Germinal center (tissue), 1 donor: ENCODE measurements at places on chromosomes 7 and 10.

GRCh38 chr7:140604760-140605159 lies 35.9 kb downstream of the DENND2A start:
- DNase-seq: no peak

DNA sequence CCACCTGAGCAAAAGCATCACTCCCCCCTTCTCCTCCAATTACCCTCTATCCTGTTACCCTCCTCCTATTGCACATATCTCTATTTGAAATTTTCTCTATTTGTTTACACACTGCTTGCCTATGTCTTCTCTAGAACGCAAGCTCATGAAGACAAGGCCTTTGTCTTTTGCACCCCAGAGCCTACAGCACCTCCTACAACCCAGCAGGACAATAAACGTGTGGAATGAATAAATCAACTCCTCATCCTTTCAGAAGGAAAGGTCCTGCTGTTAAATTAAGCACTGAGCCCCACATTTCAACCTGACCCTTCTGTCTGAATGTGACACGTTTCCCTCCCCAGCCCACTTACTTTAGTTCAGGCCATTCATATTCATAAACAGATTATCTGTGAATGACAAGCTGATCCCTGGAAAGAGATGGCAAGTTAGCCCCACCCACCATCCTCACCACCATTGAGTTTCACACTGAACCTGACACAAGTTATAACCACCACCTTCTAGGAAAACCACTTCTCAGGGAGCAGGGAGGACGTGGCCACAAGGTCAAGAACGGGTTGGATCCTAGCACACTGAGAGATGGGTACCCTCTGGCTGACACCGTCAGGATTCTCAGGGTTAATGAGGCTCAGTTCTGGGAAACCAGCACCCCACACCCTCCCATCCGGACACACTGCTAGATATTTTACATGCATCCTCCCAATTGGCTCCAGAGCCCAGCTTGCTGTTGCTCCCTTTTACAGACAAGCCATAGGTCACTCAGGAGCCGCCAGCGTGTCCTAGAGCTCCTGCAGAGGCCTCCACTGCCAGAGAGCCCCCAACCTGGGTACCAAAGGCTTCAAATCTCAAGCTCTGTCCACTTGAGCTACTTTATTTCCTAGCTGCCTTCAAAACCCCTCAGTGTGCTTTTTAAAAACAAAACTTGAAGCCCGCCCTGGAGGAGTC lies 934 bp downstream of the PRTFDC1 start:
- no peak for DNase-seq

- no peak for DNase-seq
Measured at GRCh38 chr7:114294036-114294435, 120.6 kb upstream of the FOXP2 start.

GRCh38 chr7:46003896-46004875 lies 83.1 kb upstream of the IGFBP3 start:
- DNase-seq: no peak

- DNase-seq: no peak
Measured at GRCh38 chr7:41007811-41008210, 695.1 kb downstream of the INHBA start.

DNA sequence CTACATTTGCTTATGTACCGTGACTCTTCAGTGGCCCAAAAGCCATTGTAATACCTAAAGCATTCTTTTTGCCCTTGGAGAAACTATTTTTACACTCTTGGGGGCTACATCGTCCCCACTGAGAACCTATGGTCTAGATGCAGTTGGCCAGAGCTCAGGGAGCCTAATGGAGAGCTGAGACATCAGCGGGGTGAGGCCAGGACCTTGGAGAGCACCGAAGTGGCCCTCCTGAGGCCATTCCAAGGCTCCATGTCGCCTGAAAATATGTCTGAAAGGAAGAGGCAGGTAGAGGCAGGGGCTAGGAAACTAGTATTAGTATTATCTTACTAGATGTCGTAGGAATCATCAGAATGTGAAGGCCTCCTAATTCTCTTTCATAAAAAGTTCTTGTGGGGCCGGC lies 4.9 kb downstream of the PKD2L1 start:
- no peak for DNase-seq

DNA sequence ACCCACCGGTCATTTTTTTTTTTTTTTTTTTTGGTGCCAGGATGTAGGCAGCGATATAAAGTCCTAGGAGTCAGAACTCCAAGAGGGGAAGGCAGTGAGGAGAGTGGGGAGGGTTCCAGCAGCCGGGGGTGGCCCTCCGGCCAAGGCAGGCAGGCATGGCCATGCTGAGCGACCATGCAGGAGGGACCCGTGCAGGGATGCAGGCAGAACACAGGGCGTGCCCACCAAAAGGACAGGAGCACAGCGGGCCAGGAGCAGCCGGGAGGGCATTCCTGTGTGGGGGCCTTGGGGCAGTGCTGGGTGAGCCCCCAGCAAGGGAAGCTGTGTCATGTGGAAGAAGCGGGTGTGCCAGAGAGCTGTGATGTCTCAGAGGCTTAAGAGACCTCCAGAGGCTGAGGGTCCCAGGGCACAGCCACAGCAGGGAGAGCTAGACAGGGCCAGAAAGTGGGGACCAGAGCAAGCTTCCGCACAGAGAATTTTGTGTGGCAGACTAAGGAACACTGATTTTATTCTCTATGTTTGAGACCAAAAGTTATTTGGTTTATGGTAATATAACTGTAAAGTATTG lies 5.7 kb downstream of the ZFAND2A start:
- DNase-seq: no peak

GRCh38 chr7:36686499-36686898 lies 37.8 kb downstream of the AOAH start:
- no peak for DNase-seq

DNA sequence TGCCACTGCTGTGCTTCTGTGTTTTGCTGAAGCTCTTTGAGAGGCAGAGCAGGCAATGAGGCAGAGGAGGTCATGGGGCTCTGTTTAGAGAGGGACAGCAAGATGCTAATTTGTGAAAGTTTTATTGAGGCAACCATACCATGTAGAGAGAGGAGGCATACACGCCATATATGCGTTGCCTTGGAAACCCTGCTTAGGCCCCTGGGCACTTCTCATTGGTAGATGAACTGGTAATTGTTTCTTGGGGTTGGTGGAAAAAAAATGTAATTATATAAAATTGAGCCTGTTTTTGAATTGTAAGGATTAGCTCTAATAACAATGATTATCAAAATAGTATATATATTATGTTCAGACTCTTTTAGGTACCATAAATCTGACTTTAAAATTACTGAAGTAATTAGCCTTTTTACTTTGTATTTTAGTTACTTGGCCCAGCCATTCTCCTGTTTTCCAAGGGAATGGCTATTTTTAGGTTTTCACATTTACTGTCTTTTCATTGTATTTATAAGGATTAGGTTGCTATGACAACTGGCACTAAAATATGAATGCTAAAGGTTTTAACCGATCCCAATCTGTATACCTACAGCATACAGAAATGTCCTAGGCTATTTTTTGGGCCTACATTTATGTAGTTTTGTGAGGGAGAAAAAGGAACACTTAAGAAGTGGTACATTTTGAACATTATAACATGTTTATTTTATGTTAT lies 52.4 kb downstream of the BZW2 start:
- no peak for DNase-seq

- DNase-seq: no peak
Measured at GRCh38 chr10:32232378-32232777, 114.6 kb downstream of the EPC1 start.

DNA sequence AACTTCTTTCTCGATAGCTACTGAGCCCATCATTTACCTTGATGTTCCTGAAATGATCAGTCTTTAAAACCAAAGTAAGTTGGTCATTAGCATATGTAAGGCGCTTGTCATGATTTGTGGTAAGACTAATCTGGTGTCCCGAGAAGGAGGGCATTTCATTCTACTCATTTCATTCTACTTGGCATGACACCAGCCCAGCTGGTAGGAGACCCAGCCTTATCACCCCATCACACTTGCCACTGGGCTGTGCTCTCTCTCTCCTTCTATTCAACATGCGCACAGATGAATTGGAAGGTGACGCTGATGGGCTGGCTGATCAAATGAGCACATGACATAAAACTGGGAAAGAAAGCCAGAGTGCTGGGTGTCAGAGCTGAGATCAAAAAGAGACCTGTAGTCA lies 65.7 kb downstream of the CRTAC1 start:
- DNase-seq: no peak

GRCh38 chr10:79449181-79450146 lies 4.0 kb upstream of the ZCCHC24 start:
- no peak for DNase-seq

- DNase-seq: no peak
Measured at GRCh38 chr10:3045471-3046209, 21.7 kb upstream of the PFKP start.

- no peak for DNase-seq
Measured at GRCh38 chr10:48496831-48497779, 107.8 kb downstream of the ARHGAP22 start.

GRCh38 chr10:22765660-22766547 lies 51.5 kb upstream of the PIP4K2A start:
- peak; percentile 55 for DNase-seq

DNA sequence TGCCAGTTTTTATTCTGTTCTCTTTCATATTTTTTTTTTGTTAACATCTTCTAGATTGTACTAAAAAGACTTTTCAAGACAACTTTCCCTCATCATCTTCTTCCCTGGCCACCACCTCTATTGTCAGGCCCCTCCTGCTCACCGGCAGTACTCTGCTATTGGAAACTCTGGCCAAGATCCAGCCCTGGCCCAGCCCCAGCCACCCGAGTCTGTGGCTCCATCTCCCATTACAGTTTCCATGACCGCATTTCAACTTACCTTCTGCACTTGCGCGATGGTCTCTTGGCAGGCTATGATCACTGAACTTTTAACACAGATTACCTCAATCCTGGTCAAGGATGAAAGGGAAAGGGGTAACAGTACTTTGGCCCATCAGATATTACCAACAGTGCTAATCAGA lies 137.7 kb upstream of the POM121L12 start:
- no peak for DNase-seq

DNA sequence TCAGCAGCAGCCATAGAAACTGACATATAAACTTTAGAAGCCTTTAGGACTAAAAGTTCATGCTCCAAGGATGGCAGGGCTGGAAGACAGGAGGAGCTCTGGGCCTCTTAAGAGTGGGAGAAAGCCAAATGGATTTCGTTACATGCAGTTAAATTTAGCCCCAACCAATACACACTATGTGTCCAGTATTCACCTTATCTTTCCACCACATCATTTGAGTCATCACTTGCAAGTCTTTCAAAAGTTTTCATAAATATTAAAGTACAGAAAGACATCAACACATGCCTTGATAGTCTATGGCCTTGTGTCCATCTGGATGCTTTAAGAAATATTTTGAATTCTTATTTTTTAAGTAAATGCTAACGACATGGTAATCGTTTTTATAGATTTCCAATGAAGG lies 392.4 kb upstream of the LRRN3 start:
- no peak for DNase-seq

DNA sequence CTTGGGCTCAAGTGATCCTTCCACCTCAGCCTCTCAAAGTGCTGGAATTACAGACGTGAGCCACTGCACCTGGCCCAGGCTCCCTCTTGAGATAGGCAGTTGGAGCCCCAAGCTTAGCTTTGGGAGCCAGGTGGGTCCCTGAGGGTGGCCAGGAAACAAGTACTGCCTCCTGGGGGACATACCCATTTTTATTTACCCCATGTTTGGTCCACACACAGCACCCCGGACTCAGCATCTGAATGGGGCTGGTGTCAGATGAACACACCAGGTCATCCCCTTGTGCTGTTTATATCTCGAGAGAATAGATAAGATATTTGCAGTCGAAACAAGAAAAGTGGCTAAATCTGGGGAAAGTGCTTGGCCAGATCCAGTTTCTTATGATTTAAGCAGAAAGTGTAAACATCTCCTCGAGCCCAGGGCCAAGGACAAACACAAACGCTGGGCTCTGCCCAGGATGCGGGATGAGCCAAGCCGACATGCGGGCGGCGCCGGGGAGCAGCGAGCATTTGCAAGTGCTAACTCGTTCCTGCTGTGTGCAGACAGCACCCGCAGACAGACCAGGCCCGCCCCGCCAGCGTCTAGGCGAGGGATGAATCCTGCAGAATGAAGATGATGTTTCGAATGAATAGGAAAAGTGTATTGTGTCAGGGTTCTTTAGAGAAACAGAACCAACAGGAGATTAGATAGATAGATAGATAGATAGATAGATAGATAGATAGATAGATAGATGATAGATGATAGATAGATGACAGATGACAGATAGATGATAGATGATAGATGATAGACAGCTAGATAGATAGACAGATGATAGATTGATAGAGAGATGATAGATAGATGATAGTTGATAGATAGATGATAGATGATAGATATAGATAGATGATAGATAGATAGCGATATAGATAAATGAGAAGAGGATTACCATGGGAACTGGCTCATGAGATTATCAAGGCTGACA lies 44.4 kb upstream of the OCM2 start:
- no peak for DNase-seq

GRCh38 chr10:68105820-68106219 lies 3.5 kb upstream of the MYPN start:
- DNase-seq: no peak

DNA sequence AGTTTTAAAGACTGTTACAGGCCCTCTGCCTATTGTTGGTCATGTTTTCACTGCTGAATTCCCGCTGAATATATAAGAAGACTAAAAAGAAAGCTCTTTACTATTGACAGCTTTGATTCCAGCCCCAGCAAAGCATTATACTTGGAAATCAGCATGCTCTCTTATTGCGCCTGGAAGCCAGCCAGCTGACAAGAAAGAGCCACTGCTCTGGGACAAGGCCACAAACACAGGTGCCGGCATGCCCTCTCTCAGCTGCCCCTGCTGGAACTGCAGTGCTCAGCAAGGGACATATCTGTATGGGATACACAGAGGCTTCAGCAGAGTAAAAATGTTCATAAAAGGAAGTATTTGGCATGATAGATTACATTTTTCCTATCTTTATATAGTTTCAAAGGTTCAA lies 523.9 kb downstream of the ADRA2A start:
- DNase-seq: no peak

DNA sequence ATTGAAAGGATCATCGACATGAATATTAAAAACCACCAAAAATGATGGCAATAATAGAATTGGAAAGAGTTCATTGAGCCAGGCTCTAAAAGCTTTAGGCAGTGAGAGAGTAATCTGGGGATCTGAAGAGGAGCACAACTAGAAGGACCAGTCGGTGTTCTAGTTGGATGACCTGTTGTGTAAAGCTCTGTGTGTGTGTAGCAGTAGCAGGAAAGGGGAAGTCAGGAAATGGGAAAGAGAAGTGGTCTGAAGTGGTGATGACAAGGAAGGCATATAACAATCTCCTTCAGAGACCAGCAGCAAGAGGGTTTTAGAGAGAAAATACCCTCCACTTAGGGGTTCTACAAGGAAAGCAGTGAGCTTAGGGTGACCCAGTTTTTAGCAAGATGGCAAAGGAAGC lies 539.2 kb downstream of the HTR7 start:
- DNase-seq: no peak

DNA sequence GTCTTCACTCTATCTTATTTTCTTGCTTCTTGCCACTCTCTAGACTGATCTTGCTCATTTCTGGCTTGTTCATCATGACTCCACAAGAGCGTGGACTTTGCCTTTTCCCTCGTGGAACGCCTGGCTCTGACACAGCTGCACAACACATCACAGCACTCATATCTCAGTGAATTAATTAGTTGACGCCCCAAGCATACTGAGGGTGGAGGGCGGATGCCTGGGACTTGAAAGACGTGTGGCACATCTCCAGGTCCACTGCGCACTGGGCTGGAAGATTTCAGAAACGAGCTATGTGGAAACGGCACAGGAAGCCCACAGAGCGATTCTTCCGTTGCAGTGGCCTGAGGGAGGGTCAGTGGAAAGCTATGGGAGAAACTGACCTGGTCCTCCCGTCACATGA lies 23.6 kb upstream of the PLEKHA1 start:
- DNase-seq: no peak
